ENCODE measurements at places on chromosomes 12 and 14.
A peak's percentile ranks its signal among the peaks of the same experiment; 100 is the strongest.

GRCh38 chr12:26771861-26772260 lies 61.1 kb downstream of the ITPR2 start:
- no peak for DNase-seq

DNA sequence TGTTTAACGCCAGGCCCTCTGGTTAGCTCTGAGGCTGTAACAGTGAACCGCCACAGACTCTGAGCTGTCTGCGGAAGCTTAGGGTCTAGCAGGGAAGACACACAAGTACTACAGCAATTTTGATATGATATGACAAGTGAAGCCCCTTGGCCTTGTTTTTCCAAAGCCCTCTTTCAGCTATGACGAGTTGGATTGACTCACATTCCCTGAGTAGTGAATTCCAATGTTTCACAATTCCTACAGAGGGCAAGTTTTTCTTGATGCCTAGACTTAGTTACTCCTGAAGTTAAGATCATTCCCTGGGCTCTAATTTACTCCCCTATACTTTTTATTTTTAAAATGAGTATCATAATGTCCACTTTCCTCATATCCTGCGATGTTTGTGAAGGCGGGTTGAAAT lies 53.3 kb upstream of the CISTR start:
- peak; percentile 4 for DNase-seq

DNA sequence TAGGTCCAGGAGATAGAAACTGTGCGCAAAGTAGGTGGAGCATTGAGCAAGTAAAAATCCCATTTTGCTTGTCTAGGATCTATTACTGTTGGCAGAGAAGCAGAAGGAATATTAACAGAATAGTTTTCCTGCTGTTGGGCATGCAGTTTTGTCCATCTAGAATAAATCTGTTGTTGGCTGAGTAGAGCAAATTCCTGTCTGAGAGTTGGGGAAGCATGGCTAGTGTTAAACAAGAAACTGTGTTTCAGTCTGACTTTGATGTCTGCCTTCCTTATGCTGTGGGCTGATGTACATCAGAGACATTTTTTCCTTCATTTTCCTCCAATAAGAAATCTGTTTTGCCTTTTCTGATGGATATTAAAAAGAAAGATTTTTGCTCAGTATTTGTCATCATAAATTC lies 98.2 kb downstream of the RAD52 start:
- DNase-seq = peak; percentile 26

GRCh38 chr14:91399868-91400640 lies 17.6 kb downstream of the CCDC88C start:
- no peak for DNase-seq

DNA sequence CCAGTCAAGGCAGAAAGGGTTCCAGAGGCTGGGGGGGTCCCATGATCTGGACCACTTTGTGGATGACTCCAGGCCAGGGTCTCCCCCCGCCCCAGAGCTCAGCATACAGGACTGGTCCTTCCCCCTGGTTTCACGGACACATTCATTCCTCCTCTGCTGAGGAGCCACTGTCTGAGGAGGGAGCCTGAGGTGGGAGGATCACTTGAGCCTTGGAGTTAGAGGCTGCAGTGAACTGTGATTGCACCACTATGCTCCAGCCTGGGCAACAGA lies 6.8 kb downstream of the TESC start:
- no peak for DNase-seq

DNA sequence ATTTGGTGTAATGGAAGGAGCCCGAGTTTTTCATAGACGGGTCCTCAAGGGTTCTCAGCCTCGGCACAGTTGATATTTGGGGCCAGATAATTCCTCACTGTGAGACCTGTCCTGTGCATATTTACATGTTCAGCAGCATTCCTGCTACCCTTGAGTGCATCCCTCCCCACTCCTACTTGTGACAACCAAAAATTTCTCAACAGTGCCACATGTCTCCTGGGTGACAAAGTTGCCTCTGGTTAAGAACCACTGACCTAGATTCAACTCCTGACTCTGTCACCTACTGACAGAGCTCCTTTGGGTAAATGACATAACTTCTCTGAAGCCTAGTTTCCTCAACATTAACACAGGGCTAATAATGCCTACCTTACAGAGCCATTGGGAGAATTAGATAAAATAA lies 60.4 kb downstream of the TTC9 start:
- no peak for DNase-seq

DNA sequence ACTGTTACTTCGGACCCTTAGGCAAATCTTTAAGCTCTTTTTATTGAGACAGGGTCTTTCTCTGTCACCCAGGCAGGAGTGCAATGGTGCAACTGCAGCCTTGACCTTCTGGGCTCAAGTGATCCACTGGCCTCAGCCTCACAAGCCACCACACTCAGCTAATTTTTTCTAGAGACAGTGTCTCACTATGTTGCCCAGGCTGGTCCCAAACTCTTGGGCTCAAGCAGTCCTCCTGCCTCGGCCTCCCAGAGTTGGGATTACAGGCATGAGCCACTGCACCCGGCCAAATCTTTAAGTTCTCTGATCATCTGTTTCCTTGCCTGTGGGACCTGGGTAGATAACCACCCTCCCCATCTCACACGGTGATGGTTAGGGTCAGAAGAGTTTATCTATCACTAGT lies 2.3 kb upstream of the GPX2 start:
- DNase-seq = no peak

- no peak for DNase-seq
These were observed 707.3 kb upstream of the FOXG1 start for GRCh38 chr14:28059254-28059653.

DNA sequence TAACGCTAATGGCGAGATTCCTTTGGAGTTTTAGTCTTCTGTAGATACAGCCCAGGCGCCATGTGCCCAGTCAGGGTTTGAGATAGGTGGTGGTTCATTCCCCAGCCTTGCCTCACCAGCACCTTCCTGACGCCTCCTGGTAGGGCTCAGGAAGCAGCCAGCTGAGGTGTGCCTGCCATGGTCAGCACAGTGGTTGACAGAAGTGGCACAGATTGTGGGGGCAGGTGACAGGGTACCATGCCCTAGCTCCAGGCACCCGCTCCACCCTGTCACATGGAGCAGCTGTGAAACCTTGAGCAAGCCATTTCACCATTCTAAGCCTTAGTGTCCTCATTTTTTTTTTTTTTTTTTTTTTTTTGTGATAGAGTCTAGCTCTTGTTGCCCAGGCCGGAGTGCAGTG lies 45.6 kb downstream of the EVL start:
- DNase-seq = no peak

DNA sequence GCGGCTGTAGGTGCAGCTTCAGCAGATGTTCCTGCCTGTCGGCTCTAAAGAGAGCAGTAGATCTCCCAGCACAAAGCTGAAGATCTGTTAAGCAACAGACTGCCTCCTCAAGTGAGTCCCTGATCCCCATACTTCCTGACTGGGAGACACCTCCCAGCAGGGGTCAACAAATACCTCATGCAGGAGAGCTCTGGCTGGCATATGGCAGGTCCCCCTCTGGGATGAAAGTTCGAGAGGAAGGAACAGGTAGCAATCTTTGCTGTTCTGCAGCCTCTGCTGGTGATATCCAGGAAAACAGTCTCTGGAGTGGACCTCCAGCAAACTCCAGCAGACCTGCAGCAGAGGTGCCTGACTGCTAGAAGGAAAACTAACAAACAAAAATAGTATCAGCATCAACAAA lies 337.1 kb upstream of the USP15 start:
- no peak for DNase-seq

- peak; percentile 73 for DNase-seq
These were observed 15.3 kb downstream of the TNFRSF1A start for GRCh38 chr12:6326316-6327228.

DNA sequence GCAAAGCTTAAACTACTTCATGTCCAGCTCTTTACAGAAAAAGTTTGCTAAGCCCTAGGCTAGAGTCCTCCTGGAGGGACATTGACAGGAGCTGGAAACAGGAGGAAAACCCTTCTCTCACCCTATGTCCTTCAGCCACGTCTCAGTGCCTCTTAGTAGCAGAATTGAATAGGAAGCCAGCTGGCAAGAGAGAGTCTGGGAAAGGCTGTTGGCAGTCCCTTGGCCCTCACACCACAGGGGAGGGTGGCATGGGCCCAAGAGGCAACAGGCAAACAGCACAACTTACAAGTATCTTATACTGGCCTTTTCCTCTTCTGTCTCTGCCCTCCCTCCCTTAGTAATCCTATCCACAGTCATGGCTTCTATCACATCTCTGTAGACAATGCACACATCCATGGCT lies 27.7 kb upstream of the DHRS2 start:
- no peak for DNase-seq

DNA sequence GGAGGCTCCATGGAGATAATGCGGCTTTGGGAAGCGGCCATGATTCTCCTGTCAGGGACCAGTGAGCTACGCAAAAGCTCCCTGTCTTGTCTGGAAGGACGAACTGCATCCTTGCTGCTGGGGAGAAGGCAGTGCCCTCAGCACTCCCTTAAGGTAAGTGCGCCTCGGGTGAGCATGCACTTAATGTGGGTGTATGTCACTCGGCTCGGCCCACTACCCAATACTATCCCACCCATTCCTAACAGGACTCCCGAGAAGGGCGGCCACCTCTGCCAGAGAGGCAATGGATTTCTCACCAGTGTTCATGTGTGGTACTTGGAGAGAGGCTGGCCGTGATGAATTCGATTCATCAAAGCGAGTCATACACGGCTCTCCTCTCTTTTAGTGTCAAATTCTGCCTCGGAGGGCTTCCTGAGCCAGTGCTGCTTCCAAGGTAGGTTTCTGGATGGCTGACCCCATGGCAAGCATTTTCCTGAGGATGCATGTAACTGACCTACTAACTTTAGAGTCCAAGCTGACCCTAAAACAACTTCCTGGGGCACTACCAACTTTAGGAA lies 151.7 kb upstream of the RTL1 start:
- no peak for DNase-seq

DNA sequence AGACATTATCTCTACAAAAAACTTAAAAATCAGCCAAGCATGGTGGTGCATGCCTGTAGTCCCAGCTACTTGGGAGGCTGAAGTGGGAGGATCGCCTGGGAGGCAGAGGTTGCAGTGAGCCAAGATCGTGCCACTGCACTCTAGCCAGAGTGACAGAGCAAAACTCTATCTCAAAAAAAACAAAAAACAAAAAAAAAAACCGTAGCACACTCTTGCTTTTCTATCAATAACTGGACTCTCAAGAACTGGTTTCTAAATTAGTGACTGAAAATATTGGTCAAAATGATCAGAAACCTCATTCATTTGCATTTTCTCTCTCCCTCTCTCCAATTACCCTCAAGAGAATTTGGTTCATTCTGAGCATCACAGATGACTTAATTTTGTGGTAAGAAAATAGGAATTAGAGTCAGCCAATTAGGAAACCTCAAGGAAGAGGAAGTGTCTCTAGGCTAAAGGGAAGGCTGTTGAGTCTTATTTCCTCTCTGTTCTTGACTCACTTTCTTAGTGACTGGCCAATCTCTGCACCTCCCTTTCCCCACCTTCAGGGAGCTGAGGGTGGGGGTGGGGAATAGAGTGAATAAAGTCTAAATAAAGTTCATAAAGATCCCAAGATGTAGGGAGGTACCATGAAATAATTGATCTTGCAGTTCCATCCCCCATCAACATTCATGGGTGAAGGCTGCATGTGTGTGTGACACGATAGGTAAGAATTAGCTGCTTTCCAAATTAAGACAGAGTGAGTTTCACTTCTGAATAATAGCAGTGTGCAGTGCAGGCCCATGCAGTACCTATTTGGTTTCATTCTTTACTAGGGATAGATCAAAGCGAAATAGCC lies 6.8 kb upstream of the PSMA6 start:
- DNase-seq = no peak

GRCh38 chr12:89151536-89151935 lies 200.8 kb downstream of the DUSP6 start:
- no peak for DNase-seq

- no peak for DNase-seq
These were observed 72.1 kb downstream of the TMTC2 start for GRCh38 chr12:82758749-82759330.

- DNase-seq = no peak
These were observed 677 bp downstream of the C12orf75 start for GRCh38 chr12:105330931-105331804.

- DNase-seq = peak; percentile 83
These were observed 15.8 kb downstream of the WNT5B start for GRCh38 chr12:1644534-1645438.

DNA sequence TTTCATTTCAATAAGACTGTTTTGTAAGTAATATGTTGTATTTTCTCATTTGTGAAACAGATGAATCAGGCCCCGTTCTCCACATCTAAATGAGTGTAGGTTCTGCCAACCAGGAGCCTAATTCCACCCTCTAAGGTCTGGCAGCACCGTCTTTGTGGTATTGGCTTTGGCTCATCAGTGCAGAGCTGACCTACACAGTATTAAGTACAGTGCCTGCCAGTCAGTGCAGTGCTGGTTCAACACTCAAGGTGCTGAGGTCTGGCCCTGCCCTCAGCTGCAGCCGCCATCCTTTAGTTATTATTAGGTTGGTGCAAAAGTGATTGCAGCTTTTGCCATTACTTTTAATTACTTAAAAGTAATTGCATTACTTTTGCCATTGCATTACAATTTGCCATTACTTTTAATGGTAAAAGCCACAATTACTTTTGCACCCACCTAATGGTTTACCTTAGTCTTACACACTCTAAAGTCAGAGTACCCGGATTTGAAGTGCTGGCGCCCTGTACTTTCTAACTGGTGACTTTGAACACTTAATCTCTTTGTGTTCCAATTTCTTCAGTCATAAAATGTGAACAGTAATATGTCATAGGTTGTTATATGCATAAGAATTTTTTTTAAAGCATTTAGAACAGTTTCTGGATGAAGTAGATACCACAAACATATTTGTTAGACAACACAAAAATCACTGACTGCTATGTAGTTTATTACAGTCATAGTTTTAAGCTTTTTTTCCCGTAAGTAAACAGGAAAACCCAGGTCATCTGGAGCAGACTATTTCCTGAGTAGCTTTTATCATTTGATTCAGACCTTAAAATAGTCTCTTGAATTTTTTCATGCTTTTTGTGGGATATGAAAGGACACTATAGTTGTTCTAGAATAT lies 99.5 kb downstream of the SYNE2 start:
- DNase-seq = no peak

DNA sequence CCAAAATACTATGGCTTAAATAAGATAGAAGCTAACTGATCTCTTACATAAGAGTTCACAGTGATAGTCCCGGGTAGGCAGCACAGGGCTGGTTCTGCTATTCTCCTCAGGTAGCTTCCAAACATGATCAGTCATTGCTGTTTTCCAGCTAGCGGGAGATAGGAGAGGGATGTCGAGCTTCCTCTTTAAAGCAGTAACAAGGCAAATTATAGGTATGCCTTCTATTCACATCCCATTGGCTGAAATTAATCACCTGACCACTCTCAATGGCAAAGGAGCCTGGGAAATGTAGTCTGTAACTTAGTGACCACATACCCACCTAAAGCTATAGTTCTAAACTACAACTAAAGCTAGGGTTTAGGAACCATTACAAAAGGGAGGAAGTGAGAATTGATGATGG lies 34.5 kb upstream of the VRK1 start:
- peak; percentile 11 for DNase-seq

- DNase-seq = peak; percentile 77
These were observed 8.4 kb upstream of the INF2 start for GRCh38 chr14:104680806-104681688.

DNA sequence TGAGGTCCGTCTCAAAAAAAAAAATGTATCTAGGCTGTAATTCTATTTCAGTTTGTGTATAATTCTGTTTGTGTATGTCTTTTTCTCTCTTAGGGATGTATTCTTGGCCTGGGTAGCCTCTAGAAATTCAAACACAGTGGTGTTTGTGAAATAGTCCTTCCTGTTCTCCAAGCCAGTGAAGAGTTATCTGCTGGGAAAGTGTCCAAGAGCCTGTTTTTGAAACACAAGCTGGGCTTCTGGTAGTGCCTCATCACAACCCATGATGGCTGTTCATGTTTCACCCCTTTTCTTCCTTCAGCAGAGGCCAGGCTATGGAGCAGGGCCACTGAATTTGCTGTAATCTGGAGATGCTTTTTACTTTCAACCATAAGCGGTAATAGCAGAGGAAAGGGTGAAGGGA lies 14.7 kb downstream of the METTL3 start:
- DNase-seq = peak; percentile 75
